HepG2 (cell line): ENCODE measurements at places on chromosomes 11 and 22. TPM values are rescaled to one million over a fixed set of nuclear protein-coding genes. Genes with fewer than 3 reads are reported as not detected.

PIWIL4 gene
- 0.15 TPM in 1 of 2 replicates, not detected in the other for total RNA-seq

GRCh38 chr11:63443714-63444113 is 47.3 kb downstream of the PLAAT5 start:
- DNase-seq = no peak

DNA sequence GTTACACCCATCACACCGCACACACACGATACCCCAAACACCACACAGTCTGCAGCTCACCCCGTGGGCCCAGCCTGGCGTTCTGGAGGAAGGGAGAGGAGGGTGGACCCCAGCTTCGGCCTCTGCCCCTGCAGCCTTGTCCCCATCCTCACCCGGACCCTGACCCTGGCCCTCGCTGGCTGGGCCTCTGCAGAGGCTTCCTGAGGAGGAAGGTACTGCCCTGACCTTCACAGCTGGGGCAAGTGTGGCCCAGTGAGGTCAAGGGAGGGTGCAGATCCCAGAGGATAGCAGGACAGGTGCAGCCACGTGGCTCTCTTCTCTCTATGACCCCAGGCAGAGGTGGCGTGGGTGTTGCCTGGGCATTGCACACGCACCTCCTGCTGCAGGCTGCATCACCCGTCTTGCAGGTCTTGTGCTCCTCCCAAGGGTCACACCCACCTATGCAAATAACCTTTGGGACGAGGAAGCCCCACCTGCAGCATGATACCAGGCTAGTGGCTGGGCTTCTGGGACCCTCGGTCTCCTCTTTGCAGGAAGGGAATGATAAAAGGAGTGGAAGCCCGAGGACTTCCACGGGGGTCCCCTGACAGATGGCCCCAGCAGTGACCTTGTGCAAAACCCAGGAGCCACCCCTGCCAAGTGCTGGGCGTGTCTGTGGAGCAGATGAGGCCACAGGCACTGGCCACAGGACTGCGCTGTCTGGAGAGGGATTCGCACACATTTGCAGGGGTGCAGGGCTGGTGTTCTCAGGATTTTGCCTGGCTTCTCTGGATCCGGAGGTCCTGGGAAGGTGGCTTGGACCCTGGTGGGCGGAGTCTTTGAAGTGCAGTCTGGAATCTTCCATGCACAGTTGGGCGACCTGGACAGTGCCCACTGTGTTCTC is 1241.5 kb downstream of the BRD1 start:
- no peak for DNase-seq

DNA sequence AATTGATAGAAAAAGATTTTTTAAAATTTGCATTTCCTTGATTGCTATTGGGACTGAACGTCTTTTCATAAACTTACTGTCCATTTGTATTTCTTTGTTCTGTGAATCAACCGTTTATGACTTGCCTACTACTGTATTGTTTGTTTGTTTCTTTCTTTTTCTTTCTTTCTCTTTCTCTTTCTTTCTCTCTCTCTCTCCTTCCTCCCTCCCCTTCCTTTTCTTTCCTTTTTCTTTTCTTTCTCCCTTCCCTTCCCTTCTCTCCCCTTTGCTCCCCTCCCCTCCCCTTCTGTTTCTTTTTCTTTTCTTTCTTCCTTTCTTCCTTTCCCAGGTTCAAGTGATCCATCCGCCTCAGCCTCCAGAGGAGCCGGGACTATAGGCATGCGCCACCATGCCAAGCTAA is 46.9 kb downstream of the NF2 start:
- no peak for DNase-seq

GRCh38 chr22:32799496-32799895 is 2.0 kb upstream of the TIMP3 start:
- no peak for DNase-seq

GRCh38 chr11:107928767-107929507 is 689 bp downstream of the RAB39A start:
- no peak for DNase-seq

- no peak for DNase-seq
These were observed 42.1 kb downstream of the SLC1A2 start for GRCh38 chr11:35377262-35377661.

- DNase-seq = no peak
These were observed 869 bp downstream of the ZC3H7B start for GRCh38 chr22:41302021-41302767.

- no peak for DNase-seq
These were observed 59.7 kb upstream of the KCNQ1OT1 start for GRCh38 chr11:2759228-2760195.

DEPDC7 gene
- total RNA-seq = 33.3 and 37.9 TPM in 2 replicates

- no peak for DNase-seq
These were observed 49.8 kb downstream of the OSBPL5 start for GRCh38 chr11:3115321-3115720.

EXPH5 gene
- 0.02 and 0.15 TPM in 2 replicates for total RNA-seq

GRCh38 chr11:18617688-18618341 is 16.3 kb downstream of the SPTY2D1 start:
- no peak for DNase-seq
